ENCODE measurements at places on chromosomes 4 and X. TPM values are rescaled to one million over a fixed set of nuclear protein-coding genes. Genes with fewer than 3 reads are reported as not detected.

MID1 gene
- total RNA-seq = 27.9 TPM

TCEAL7 gene
- total RNA-seq = 43.7 TPM

GAGE12E gene
- total RNA-seq = not detected

TRMT44 gene
- 19.4 TPM for total RNA-seq

NPY5R gene
- total RNA-seq = not detected

BEND2 gene
- not detected for total RNA-seq

ARAP2 gene
- 1.2 TPM for total RNA-seq

ODAM gene
- total RNA-seq = not detected

NDUFC1 gene
- total RNA-seq = 42.8 TPM

EGFL6 gene
- total RNA-seq = not detected

DCAF8L2 gene
- total RNA-seq = under 0.01 TPM

RPL36A gene
- 146 TPM for total RNA-seq

DKK2 gene
- 1.8 TPM for total RNA-seq

CTBP1 gene
- 458 TPM for total RNA-seq

GAGE12J gene
- total RNA-seq = not detected

SSX4 gene
- total RNA-seq = not detected

GLRB gene
- 11.8 TPM for total RNA-seq

IL1RAPL1 gene
- total RNA-seq = 1.9 TPM

NUDT11 gene
- 10.3 TPM for total RNA-seq

CCKAR gene
- total RNA-seq = 25.2 TPM

AMER1 gene
- total RNA-seq = 2.0 TPM

FGFR3 gene
- 0.33 TPM for total RNA-seq

SPANXA1 gene
- not detected for total RNA-seq

CXCL13 gene
- not detected for total RNA-seq

CXCL5 gene
- 0.73 TPM for total RNA-seq

SUPT20HL2 gene
- total RNA-seq = not detected

HEPH gene
- total RNA-seq = 57.7 TPM

SLC9B2 gene
- total RNA-seq = 14.1 TPM

SLBP gene
- 63.2 TPM for total RNA-seq

KLHL13 gene
- total RNA-seq = 28.5 TPM

PNMA6A gene
- 8.1 TPM for total RNA-seq

SPANXN3 gene
- total RNA-seq = not detected

NHS gene
- total RNA-seq = 4.6 TPM

ZNF275 gene
- total RNA-seq = 8.1 TPM

LDB2 gene
- total RNA-seq = 177 TPM

PRDM5 gene
- 21.8 TPM for total RNA-seq

MTNR1A gene
- total RNA-seq = not detected

Measured in smooth muscle cell of trachea (primary cell).